ENCODE measurements at places on chromosomes 2 and 18.

- H3K4me1 ChIP-seq: peaks cover 5% of the 10 kb centered on the region
- no peaks in the 10 kb centered on the region for H3K36me3 ChIP-seq
- H3K27ac ChIP-seq: 0 out of 2 replicates have a peak overlapping the region, but pooled peaks have one; percentile 29
- no peak overlapping the region for H3K4me3 ChIP-seq
- DNase-seq: no peak
- H3K27me3 ChIP-seq: no peaks in the 10 kb centered on the region
Measured at GRCh38 chr2:159136391-159136790, 150.1 kb downstream of the WDSUB1 start.

DNA sequence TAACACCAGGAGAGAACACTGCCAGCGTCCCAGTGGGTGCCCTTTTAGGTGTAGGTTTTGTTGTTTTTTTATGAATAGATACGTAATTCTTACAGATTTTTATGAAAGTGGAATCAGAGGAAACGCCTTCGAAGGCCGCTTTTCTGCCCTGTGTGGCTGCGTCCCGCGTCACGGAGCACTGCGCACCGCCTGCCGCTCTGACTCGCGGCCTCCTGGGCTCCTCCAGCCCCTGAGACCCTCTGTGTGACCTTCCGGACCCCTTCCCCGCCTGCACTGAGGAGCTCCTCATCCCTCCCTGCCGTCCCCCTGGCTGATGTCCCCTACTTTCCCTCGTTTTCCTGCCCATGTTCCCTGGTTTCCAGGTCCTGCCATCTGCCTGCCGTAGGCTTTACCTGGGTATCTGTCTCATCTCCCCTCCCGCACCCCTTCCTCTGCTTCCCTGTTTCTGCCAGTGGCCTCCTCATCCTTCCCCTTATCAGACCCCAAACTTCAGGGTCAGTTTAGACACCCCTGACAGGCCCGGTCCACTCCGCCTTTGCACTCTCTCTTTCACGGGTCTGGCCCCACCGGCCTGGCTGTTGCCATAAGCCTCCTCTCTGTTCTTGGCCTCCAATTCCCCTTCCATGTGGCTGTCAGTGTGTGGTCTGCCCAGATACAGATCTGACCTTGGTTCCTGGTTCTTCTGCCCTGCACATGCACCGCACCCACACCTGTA is 32.7 kb downstream of the PDIA6 start:
- peaks cover 26% of the 10 kb centered on the region for H3K36me3 ChIP-seq
- H3K27me3 ChIP-seq: no peaks in the 10 kb centered on the region
- no peak overlapping the region for H3K27ac ChIP-seq
- H3K4me3 ChIP-seq: no peak overlapping the region
- H3K4me1 ChIP-seq: peaks cover 5% of the 10 kb centered on the region
- DNase-seq: no peak

DNA sequence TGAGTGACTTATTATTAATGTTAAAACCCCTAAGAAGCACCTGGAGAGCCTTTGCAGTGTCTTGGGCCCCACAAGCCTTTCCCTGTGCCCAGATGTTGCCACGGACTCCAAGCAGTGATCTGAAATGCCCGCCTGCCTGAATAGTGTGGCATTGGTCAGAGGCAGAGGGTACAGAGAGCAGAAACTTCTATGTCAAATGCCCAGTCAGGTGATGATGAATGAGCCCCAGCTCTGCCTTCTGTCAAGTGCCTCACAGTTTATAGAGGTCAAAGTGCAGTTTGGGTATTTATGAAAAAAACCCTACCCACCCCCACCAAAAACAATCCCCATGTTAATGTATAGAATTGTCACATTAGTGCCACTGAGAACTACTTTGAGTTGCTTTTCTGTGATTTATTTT is 170.0 kb upstream of the SIX3 start:
- H3K27me3 ChIP-seq: no peaks in the 10 kb centered on the region
- no peak for DNase-seq
- no peak overlapping the region for H3K4me3 ChIP-seq
- no peak overlapping the region for H3K27ac ChIP-seq
- H3K4me1 ChIP-seq: no peaks in the 10 kb centered on the region
- H3K36me3 ChIP-seq: no peaks in the 10 kb centered on the region

- no peak for DNase-seq
- no peaks in the 10 kb centered on the region for H3K36me3 ChIP-seq
- H3K27me3 ChIP-seq: no peaks in the 10 kb centered on the region
- no peak overlapping the region for H3K4me3 ChIP-seq
- H3K27ac ChIP-seq: no peak overlapping the region
Measured at GRCh38 chr18:39960550-39960949, 1994.5 kb upstream of the PIK3C3 start.

DNA sequence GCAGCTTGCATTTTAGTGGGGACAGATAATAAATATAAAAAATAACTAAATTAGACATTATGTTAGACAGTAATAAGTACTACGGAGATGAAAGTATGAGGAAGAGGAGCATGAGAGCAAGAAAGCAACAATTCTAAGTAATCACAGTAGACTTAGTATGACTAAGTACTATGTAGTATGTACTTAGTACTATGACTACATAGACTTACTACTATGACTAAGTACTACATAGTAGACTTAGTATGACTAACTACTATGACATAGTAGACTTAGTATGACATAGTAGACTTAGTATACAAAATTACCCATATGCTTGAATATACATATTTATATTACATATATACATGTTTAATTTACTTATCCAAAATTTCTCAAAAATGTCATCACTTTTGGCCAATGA is 29.3 kb downstream of the CDH20 start:
- no peak overlapping the region for H3K4me3 ChIP-seq
- H3K27me3 ChIP-seq: no peaks in the 10 kb centered on the region
- H3K36me3 ChIP-seq: no peaks in the 10 kb centered on the region
- H3K4me1 ChIP-seq: no peaks in the 10 kb centered on the region

DNA sequence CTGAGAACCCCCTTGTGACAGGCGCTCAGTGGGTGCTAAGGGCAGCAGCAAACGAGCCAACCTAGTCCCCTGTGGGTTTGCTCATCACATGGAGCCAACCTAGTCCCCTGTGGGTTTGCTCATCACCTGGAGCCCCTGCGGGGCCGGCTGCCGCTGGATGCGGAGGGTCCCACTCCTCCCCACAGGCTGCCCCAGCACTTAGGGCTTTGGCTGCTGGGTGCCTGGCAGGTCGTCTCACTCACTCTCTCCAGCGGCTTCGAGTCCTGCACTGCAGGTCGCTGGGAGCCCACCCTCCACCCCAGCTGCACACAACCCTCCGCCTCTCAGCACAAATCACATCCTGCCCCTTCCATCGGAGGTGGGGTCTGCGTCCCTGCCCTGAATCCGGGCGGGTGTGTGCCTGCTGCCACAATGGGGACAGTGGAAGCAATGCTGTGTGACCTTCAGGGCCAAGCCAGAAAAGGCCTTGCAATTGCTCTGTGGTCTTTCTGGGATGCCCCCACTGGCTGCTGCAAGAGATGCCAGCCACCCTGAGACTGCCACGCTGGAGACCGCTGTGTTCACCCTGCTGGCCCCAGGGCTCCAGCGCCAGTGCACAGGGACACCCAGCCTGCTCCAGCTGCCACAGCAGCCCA is 248.1 kb upstream of the SALL3 start:
- no peak overlapping the region for H3K27ac ChIP-seq
- H3K4me1 ChIP-seq: no peaks in the 10 kb centered on the region
- DNase-seq: no peak
- peaks cover 21% of the 10 kb centered on the region for H3K27me3 ChIP-seq

DNA sequence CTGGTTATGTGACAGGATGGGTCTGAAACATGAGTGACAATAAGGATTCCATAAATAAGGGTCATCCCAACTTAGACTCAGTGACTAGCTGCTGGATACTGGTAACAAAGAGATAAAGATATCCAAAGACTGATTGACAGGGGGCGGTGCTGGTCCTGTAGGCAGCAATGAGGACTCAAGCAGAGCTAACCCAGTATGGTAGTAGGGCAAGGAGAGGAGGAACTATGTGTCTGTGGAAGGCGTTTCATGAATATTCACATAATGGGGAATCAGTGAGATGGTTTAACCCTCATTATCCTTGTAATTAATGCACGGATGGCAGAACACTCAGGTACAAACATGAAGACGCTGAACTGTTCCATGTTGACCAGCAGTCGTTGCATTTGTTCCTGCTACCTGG is 102.5 kb upstream of the EML6 start:
- no peaks in the 10 kb centered on the region for H3K27me3 ChIP-seq
- H3K4me3 ChIP-seq: no peak overlapping the region
- H3K36me3 ChIP-seq: peaks cover 52% of the 10 kb centered on the region
- no peak overlapping the region for H3K27ac ChIP-seq
- no peak for DNase-seq

GRCh38 chr2:122077114-122077513 is 321.7 kb downstream of the TSN start:
- no peaks in the 10 kb centered on the region for H3K4me1 ChIP-seq
- no peak overlapping the region for H3K4me3 ChIP-seq
- H3K27ac ChIP-seq: no peak overlapping the region
- no peaks in the 10 kb centered on the region for H3K27me3 ChIP-seq
- H3K36me3 ChIP-seq: no peaks in the 10 kb centered on the region
- no peak for DNase-seq

GRCh38 chr18:23714576-23714975 is 25.3 kb downstream of the LAMA3 start:
- DNase-seq: no peak
- no peak overlapping the region for H3K27ac ChIP-seq
- no peaks in the 10 kb centered on the region for H3K27me3 ChIP-seq
- no peak overlapping the region for H3K4me3 ChIP-seq
- H3K4me1 ChIP-seq: peaks cover 8% of the 10 kb centered on the region

DNA sequence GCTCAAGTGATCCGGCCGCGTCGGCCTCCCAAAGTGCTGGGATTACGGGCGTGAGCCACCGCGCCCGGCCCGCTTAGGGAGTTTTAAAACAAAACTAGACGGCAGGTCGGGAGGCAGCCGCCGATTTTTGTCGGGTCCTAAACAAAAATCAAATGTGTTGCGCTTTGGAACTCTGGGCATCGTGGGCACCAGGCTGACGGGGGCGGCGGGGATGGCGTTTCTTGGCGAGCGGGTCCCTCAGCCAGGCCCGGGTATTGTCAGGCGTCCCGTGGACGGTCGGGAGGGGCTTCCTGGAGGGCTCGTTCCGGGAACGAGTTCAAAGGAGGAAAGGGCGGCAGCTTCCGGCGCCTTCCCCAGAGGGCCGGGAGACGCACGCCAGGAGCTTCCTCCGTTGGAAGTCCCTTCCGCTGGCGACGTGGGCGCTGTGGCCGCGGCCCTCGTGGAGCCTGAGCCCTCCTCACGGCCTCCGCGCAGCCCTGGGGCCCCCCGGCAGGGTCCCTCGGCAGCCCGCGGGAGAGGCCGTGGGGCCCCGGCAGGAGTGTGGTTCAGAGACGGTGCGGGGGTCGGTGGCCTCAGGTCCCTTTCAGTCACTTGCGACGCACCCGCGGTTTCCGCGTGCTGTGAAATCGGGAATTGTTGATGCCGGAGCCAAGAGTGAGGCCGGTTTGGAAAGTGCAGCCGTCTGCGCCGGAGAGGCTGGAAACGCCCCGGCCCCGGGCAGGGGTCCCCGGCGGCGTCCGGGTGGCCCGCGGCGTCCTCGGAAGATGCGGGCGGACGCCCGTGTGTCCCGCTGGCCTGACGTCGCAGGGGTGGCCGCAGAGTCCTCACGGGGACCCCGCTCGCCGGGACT is 59.3 kb downstream of the EMILIN2 start:
- H3K4me3 ChIP-seq: peak overlapping the region; percentile 57
- H3K27me3 ChIP-seq: peaks cover 8% of the 10 kb centered on the region
- no peak for DNase-seq
- no peaks in the 10 kb centered on the region for H3K4me1 ChIP-seq
- H3K36me3 ChIP-seq: peaks cover 2% of the 10 kb centered on the region
- H3K27ac ChIP-seq: peak overlapping the region; percentile 66

DNA sequence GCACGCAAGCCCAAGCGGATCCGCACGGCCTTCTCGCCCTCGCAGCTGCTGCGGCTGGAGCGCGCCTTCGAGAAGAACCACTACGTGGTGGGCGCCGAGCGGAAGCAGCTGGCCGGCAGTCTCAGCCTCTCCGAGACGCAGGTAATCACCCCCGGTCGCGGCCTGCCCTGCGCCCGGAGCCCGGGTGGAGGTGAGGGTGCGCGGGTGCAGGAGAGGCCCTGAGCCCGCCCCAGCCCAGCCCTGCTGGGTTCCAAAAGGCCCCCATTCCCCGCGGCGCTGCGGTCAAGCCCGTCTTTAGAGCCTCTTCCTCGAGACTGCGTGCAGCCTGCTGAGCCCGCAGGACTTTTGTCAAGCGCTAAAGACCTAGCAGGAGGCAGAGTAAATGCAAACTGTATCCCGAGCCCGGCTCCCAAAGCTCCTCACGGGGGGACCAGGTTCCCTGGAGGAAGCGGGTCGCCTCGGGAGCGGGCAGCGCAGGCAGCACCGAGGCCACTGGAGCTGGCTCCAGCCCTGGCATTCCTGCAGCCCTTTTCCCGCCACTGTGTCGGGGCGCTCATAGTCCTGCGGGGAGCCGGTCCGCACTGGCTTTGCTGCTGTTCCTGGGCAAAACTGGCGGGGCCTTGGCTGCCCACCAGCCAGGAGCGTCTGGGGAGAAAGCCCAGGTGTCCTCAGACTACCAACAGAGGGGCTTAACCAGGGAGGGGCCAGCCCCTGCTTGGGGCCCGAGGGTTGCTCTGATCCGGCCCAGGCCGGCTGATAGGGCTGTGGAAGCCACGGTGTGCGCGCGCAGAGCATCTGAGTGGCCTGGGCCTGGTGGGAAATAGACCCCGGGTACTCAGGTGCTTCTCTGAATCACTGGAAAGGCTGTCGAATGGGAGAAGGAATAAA is 7.3 kb downstream of the EMX1 start:
- no peak overlapping the region for H3K27ac ChIP-seq
- H3K4me1 ChIP-seq: no peaks in the 10 kb centered on the region
- peaks cover 41% of the 10 kb centered on the region for H3K27me3 ChIP-seq
- no peak overlapping the region for H3K4me3 ChIP-seq

DNA sequence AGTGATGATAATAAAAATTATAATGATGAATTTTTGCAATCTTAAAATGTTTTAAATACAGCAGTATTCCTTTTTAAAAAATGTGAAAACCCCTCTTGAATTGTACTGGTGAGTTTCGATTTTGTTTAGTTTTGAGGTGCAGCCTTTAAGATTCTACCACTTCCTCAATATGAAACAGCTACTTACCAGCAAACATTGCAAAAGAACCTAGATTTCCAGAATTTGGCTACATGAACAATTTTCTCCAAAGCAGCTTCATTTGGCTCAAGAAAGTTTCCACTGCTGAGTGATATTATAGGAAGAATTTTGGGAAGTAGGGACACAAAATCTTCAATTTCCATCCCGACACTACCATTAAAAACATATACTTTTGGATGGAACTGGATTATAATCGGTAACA is 12.0 kb downstream of the TCF4 start:
- no peak overlapping the region for H3K4me3 ChIP-seq
- H3K4me1 ChIP-seq: no peaks in the 10 kb centered on the region
- DNase-seq: no peak
- H3K36me3 ChIP-seq: no peaks in the 10 kb centered on the region
- H3K27me3 ChIP-seq: no peaks in the 10 kb centered on the region

- H3K27ac ChIP-seq: no peak overlapping the region
- no peaks in the 10 kb centered on the region for H3K36me3 ChIP-seq
- no peak overlapping the region for H3K4me3 ChIP-seq
- DNase-seq: no peak
- no peaks in the 10 kb centered on the region for H3K27me3 ChIP-seq
- peaks cover 5% of the 10 kb centered on the region for H3K4me1 ChIP-seq
Measured at GRCh38 chr2:23518481-23519333, 133.7 kb downstream of the KLHL29 start.

- no peak overlapping the region for H3K4me3 ChIP-seq
- H3K27ac ChIP-seq: no peak overlapping the region
- DNase-seq: no peak
- no peaks in the 10 kb centered on the region for H3K27me3 ChIP-seq
Measured at GRCh38 chr2:145740302-145740701, 1220.4 kb upstream of the ZEB2 start.

- no peaks in the 10 kb centered on the region for H3K36me3 ChIP-seq
- no peak overlapping the region for H3K4me3 ChIP-seq
- no peak for DNase-seq
Measured at GRCh38 chr2:128425731-128426620, 107.3 kb upstream of the HS6ST1 start.

All from Panc1 (cell line).